ENCODE measurements at places on chromosomes 1 and 21.

- DNase-seq = peak; percentile 89
Observed at GRCh38 chr1:43707190-43708001, at the start of gene ST3GAL3. TSS of gene ST3GAL3 (plus strand) at chr1:43707536. CDS start at chr1:43736263, 28,727 bp downstream.

DNA sequence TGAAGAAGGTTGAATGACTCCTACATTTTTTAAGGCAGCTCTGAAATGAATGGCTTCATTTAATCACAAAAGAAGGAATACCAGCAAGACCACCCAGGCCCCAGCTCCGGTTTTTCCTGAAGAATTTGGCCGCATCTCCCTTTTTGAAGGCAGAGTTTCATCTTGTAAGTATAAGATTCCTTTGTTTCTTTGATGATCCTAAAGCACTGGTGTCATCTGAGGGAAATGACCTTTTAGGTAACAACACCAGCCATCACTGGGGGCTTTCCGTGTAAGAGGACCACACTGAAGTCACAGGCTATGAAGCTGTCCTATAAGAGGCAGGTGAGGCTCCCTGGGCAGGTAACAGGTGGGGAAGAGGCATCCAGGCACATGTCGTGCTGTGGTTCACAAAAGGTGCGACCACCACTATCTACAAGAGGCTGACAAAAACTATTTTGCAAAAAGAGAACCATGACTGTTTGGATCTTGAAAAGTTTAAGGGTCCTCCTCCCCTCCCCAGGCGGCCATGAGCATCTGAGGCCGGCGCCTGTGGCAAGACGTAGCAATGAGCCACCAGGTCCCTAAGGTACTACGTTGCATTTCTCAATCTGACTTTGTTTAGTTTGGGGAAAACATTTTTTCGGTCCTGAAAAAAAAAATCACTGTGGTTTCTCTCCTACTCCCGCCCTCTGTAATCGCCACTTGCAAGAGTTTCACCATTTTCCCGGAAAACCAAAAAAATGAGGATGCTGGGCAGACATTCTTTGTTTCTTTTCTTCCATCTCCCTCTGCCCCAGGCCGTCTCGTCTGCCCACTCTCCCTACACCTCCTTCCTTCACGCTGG is 46.3 kb upstream of the IRF2BP2 start:
- no peak for DNase-seq

DNA sequence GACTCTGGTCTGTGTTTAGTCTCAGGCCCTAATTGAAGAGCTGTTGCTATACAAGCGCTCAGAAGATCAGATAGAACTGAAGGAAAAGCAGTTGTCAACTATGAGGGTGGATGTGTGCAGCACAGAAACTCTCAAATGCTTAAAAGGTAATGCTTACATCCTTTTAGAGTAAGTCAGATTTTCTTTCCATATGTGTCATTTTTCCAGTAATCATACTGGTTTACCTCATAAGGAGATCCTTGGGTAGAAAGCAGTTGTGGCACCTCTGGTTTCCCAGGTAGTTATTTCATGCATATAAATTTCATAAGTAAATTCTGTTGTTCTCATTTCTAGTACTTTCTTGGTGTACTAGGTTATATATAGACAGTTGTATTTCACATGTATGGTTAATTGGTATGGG is 43.0 kb upstream of the TARS2 start:
- DNase-seq = no peak

GRCh38 chr21:42125571-42126544 is 54.7 kb downstream of the UMODL1 start:
- no peak for DNase-seq

GRCh38 chr1:173329726-173330125 is 122.6 kb upstream of the TNFSF4 start:
- DNase-seq = no peak

DNA sequence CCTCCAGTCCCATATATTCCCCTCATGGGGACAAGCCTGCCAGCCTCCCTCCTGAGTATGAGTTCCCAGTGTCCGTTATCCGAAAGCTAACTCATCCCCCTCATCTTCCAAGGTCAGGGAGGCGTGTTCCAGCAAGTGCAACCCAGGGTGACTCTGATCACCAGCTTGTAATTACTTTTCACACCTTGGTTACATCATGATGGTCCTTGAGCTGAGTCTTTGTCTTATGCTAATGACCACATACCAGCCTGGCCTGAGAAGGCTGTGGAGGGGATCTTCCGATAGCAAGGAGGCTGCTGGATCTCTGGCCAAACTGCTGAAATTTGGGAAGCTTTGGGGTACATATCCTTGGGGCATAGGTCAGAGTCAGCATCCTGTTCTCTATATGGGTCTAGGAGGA is 99.6 kb downstream of the DDX20 start:
- no peak for DNase-seq

GRCh38 chr1:94864821-94865220 is 44.7 kb downstream of the SLC44A3 start:
- no peak for DNase-seq

DNA sequence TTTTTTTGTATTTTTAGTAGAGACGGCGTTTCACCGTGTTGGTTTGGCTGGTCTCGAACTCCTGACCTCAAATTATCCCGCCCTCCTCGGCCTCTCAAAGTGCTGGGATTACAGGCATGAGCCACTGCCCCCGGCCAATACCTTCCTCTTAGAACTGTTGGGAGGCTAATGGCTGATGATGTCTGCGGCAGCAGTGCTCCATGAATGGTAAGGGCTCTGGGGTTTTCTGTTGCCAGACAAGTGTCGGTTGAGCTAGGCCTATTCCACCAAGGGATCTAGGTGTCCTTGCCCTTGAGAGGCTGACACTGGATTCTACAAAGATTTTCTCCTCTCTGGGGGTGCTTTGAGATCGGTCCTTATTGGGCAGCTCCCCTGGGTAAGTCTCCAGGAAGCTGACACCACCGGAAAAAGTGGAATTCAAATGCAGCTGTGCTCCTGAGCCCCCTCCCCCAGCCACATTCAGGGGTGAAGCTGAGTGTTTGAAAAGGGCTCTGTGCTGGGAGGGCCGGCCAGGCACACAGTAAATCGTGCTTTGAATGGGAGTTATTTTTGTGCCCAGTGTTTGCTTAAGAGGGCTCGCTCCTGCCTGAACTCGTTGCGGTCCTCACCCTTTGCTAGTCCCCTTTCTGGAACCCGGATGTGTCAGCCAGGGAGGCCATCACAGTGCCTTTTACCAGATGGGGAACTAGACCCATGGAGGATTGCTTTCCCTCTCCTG is 5.2 kb downstream of the SOX13 start:
- no peak for DNase-seq

DNA sequence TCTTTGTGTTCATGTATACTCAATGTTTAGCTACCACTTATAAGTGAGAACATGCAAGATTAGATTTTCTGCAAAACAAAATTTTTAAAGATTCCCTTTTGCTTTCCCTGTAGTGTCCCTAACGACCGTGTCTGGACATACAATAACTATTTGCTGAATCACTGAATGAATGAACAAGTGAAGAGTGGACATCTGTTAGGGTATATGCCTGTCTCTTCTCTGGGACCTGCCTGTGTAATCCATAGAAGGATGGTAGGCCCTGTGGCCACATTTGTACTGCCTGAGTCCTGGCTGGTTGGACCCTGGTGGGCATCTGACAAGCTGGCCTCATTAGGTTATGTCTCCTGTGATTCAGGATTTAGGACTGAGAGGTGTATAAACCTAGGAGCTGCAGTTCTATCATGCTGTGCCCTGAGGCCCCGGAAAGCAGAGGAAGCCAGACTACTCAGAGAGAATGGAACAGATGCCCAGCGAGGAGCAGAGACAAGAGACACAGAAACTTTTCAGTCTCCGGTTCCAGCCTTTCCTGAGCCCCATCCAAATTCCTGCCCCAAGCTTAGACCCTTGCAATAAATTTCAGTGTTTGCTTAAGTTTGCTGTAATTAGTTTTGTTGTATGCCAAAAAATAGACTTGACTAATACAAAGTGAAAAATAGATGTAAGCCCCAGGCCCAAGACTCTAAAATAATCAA is 7.5 kb upstream of the NCF2 start:
- no peak for DNase-seq

DNA sequence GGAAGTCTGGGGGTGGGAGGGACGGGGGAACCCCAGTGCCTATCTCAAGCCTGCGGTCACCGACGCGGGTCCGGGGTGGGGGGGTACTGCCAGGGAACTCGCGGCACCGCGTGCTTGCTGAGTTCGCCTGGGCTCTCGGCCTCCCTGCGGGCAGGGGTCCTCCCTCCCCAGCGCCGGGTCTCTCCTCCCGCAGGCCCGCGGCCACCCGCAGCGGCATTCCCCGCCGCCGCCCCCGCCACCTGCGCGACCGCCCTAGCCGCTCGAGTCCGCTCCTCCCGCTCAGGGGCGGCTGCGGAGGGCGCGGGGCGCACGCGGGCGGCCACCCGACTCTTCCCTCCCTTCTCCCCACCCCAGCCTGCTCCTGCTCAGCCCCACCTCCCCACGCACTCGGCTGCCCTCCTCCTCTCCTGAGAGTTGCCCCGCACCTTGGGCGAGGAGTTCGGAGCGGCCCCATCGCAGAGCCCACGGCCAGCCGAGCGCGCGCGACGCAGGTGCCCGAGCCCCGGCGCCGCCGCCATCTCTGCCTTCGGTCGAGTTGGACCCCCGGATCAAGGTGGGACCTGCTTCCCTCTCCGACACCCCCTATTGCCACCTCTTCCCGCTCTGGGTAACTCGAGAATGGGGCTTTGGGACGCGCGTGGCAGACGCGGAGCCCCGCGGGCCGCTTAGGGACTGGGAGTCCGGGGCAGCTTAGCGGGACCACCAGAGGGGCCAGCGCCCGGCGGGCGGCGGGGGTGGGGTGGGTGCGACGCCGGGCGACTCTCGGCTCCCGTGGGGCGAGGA is 105.0 kb downstream of the LEPR start:
- no peak for DNase-seq

GRCh38 chr1:183159960-183160359 is 26.1 kb upstream of the LAMC2 start:
- DNase-seq = no peak

- peak; percentile 11 for DNase-seq
Observed at GRCh38 chr1:183363972-183364371, 54.2 kb downstream of the NMNAT2 start.

DNA sequence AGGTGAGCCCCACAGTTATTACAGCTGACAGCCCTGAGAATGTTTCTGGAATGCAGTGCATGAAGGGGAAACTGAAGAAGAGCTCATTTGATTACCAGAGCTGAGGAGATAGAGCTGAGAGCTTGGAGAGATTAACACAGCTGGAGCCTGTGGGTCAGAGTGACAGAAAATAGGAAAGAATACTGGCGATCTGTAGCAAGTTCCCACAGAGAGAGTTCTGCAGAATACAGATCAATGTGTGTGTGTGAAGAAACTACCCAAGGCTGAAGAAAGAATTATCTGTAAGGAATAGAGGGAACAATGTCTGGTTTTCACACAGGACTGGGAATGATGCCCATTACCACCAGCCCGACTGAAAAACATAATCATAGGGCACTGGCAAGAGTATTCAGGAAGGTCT is 103.6 kb upstream of the SNX7 start:
- DNase-seq = no peak

DNA sequence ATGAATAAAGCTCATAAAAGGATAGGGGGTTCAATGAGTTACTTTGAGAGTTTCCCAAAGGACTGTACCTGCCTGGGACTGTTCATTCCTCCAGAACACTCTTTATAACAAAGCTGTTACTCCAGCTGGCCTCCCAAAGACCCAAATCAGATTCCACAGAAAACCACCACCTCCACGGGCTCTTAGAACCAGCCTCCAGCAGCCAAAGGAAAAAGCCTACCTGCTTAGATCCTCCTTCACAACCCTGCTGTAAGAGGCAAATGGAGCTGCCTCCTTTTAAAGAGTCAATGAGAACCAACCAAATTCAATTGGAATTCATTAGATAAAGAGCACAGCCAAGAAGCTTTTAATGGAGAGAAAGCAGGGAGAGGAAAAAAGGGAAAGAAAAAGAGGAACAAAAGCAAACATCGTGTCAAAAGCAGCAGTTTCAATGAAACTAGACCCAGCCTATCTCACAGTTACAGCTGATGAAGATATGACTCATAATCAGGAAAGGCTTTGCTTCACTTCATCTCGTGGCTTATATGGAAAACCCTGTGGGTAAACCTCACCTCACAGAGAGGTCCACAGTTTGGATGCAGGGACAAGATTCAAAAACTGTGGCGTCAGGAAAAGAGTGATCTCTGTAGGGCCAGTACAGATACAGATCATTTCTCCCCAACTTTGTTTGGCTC is 27.8 kb upstream of the FMO4 start:
- no peak for DNase-seq

- DNase-seq = no peak
Observed at GRCh38 chr1:25645637-25646400, 29.2 kb downstream of the MAN1C1 start.

- DNase-seq = no peak
Observed at GRCh38 chr1:179105393-179105792, 23.5 kb downstream of the TOR3A start.

DNA sequence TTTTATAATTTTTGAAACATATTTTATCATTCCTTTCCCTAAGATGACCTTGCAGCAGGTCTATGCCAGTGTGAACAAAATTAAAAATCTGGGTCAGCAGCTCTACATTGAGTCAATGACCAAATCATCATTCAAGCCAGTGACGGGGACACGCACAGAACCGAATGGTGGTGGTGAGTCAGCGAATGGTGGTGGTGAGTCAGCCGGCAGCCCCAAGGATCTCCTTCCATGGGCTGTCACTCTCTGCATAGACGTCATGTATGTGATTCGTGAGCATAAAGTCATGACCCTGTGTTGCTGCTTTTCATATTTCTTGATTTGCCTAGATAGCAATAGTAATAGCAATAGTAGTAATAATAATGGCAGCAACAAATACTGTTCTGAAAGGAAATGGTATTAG is 26.3 kb downstream of the PER3 start:
- DNase-seq = no peak

- DNase-seq = no peak
Observed at GRCh38 chr1:51526248-51526647, 7.2 kb upstream of the EPS15 start.

- DNase-seq = peak; percentile 29
Observed at GRCh38 chr1:40627987-40628902, 37.2 kb downstream of the RIMS3 start.

- DNase-seq = peak; percentile 58
Observed at GRCh38 chr1:26373281-26373680, 731 bp upstream of the ZNF683 start.
